ENCODE measurements at places on chromosomes 4 and X.

- peak; percentile 73 for DNase-seq
Observed at GRCh38 chr4:7843831-7844593, 95.6 kb downstream of the AFAP1 start.

DNA sequence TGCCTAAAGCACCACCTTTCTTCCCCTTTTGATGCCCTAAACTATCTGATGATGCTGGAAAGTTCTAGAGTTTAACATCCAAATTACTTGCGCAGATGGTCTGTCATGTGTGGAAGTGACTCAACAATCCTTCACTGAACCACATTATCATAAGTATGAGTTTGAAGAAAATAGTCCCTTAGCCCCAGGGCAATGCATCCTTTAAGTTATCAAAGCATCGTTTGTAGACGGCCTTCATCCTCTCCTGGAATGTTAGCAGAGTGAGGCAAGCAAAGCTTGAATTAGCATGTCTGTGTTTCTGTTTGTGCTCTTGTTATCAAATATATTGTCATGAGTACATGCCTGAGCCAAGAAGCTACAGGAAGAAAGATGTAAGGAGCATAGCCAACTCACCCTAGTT is 570.9 kb downstream of the MID1IP1 start:
- no peak for DNase-seq

GRCh38 chr4:76435528-76436319 is 695 bp downstream of the SHROOM3 start:
- DNase-seq: no peak

GRCh38 chr4:21211846-21212245 is 511.6 kb downstream of the PACRGL start:
- no peak for DNase-seq

GRCh38 chr4:112823156-112823555 is 186.2 kb downstream of the LARP7 start:
- DNase-seq: no peak

- DNase-seq: no peak
Observed at GRCh38 chr4:65437102-65437501, 233.2 kb downstream of the EPHA5 start.

DNA sequence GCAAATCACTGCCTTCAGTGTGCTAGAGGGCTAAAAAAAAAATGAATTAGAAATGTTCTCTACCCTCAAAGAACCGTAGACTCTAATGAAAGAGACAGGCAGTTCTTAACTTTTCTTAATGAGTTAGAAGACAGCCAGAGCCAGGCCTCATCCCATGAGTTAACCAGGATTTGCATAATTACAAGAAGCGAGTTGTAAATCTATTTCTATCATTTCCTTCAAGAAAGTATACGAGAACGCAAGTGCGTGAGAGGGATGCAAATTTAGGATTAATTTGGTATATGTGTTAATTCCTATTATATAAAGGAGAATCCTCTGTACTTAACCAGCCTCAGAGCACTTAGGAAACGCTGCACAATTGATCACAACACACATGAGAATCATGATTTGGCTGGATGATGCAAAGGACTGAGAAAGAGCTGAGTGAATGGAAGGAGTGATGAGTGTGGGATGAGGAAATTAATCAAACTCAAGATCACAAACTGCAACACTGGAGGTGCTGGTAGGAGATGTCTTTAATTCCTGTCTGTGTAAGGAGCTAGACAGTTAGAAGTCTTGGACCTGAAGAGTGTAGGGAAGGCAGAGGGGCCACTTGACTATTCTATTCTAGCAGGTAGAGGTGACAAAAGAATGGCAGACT is 157.2 kb downstream of the ATP10D start:
- no peak for DNase-seq

GRCh38 chr4:35604724-35605123 is 639.6 kb downstream of the ARAP2 start:
- DNase-seq: no peak

DNA sequence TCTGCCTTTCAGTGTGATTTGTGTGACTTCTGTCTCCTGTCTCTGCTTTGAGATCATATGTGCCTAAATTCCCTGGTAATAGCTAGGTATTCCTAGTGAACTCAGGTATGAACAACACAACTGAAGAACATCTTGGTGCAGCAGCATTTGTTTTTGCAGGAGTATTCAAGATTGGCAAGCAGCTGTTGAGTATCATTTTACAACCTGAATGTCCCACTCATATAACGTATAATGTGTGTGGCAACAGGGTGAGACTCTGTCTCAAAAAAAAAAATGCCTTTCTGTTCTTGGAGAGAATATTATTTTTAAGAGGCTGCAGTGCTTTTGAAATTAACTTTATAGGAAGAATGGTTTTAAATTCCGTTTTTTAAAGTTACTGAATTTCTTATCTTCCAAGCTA is 7.7 kb downstream of the LSM6 start:
- DNase-seq: no peak

DNA sequence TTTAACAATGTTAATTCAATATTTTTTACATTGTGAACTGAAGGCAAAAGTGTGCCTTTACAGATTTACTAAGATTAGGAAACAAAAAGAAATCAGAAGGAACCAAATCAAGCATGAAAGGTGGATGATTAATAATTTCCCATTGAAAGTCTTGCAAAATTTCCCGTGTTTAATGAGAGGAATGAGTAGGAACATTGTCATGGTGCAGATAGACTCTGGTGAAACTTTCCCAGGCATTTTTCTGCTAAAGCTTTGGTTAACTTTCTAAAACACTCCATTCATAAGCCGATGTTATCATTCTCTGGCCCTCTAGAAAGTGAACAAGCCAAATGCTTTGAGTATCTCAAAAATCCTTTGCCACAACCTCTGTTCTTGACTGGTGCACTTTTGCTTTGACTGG is 1522.8 kb upstream of the PABPC4L start:
- no peak for DNase-seq

GRCh38 chrX:105972690-105973386 is 65.7 kb downstream of the SERPINA7 start:
- DNase-seq: no peak

GRCh38 chr4:145524552-145524951 is 42.9 kb downstream of the SMAD1 start:
- DNase-seq: no peak

DNA sequence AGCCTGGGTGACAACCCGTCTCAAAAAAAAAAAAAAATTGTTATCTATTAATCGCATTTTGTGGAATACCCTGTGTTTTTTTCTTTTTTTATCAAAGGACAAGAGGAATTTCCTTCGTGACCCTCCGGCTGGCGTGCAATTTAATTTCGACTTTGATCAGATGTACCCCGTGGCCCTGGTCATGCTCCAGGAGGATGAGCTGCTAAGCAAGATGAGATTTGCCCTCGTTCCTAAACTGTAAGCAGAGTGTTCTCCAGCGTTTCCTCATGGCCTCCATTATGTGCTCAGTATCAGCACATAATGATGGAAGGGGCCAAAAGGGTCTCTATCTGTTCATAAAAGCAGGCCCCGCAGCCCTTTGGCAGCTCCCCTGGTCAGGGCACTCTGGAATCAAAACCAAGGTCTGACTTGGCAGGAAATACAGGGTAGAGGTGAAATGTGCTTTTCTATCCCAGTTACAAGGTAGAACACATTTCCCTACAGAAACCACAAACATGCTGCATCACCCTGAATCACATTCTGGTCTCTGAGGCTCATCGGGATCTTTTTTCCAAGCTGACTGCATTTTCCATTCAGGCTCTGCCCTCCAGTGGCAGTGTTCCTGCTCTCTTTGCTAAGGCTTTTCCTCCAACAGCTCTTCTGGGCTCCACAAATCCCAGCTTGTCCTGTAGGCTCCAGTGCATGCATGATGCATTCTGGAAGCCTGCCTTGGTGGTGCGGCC is 24.4 kb downstream of the SYAP1 start:
- DNase-seq: peak; percentile 40

DNA sequence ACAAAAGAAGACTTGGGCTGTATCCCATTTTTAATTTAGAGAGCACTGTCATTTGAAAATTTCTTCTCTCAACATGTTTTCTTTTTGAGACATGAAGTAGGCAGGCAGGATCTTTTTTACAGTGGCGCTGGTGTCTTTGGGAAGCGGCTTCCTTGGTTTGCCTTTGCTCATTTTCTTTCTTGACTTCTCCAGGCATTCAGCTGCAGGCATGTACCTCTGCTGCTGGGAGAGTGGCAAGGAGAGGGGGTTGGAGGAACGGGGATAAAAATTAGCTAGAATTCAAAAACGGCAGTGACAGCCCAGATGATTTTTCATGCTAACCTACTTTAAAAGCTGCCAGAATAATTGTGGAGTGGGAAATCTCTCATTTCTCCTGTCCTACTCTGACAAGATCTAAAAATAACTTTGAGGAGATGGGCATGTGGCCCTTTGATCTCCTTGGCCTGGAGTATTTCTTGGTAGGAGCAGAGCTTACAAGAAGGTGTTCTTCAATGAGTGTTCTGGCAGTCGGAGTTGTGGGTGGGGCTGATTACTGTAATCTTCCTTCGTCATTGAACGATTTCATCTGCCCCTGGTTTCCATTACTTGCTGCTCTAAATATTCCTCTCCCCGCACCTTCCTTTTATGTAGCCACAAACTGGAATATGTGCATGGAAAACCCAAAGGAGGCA is 54.8 kb downstream of the TBL1X start:
- DNase-seq: peak; percentile 36

- no peak for DNase-seq
Observed at GRCh38 chr4:109429545-109429944, 4.1 kb upstream of the SEC24B start.

- DNase-seq: peak; percentile 2
Observed at GRCh38 chr4:41693629-41694028, 54.9 kb downstream of the PHOX2B start.

- peak; percentile 90 for DNase-seq
Observed at GRCh38 chr4:102439812-102440211, 61.3 kb upstream of the NFKB1 start.

DNA sequence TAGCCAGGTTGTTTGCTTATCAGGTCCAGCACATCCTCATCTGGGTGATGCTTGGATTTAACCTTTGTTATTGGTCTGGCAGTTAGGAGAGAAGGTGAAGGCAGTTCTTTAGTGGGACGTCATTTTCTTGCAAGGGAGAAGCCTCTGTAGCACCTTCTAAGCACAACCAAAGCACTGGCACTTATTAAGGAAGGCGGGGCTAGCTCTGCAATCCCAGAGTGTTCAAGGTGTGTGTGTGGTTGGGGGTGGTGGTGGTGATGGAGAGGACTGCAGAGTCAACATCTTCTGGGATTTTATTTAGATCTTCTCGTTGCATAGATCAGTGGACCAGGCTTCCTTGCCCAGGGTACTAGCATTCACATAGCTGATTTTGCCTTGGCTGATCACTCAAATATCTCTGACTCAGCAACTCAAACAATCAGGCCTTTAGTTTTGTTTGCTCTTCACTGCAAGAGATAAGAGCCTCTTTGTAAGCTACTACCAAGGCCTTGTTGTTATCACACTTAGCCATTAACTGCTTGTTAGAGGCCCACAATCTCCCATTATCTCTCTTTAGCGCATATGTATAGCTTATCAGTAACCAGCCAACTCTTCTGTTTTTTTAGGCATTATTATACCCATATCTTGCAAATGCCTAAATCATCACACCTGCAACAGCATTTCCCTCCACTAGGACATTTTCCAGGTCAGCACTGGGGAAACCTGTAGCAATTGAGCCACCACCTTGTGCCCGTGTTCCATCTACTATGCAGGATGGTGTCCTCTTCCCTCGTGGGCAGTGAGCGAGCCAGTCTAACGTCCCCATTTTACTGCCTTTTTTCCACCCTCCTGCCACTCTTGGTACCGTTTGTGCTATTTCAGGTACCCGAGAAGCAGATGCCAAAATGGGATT is 36.5 kb upstream of the LINC00632 start:
- DNase-seq: no peak

GRCh38 chr4:139745111-139745639 is 79.6 kb downstream of the MGST2 start:
- no peak for DNase-seq

- DNase-seq: no peak
Observed at GRCh38 chr4:102807345-102807744, 20.0 kb downstream of the UBE2D3 start.

DNA sequence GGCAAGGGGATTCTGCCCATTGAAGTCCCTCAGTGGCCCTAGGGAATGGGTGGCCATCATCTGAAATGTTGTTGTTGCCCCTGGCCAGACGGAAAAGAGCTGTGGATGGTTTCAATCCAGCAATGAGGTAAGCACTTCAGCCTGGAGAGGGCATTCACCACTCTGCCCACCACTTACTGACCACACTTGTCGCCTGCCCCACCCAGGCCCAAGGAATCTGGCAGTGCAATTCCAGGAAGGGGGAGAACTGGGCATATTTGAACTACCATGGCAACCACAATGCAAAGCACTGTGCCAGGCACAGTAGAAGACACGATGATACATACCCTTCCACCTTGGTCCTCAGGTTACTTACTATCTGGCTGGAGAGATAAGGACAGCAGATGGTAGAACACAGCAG is 161.6 kb downstream of the PDGFRA start:
- no peak for DNase-seq

DNA sequence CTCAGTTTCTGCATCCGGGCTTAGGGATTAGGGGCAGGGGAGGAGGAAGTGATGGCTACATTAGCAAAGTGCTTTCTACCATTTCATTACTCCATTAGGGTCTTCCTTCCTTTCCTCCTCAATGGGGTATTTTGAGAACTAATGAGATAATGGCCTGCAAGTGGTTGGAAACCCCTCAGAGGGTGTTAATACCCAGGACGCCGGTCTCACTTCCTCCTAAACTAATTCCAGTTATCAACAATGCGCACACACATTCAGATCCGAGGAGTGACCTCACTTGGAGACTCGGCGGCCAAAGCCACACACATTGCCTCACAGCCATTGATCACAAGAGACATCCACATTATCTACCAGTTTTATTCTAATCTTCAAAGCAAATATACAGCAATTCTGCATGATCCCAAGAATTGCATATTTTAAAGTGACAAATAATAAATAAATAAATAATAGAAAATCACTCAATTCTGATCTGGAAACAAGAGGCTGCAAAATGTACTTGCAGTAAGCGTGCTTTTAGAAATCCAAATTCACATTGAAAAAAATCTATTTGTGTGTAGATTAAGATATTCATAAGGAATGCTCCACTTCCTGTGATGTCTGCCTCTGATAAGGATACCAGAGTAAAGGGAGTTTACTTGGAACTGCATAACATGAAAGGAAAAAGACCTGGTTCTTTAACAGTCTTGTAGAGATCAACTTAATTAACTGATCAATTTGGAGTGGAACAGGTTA is 329.1 kb downstream of the FBXW7 start:
- DNase-seq: no peak

GRCh38 chr4:114980932-114981708 is 132.3 kb downstream of the NDST4 start:
- DNase-seq: peak; percentile 14

GRCh38 chr4:37664696-37665095 is 21.5 kb downstream of the RELL1 start:
- no peak for DNase-seq

DNA sequence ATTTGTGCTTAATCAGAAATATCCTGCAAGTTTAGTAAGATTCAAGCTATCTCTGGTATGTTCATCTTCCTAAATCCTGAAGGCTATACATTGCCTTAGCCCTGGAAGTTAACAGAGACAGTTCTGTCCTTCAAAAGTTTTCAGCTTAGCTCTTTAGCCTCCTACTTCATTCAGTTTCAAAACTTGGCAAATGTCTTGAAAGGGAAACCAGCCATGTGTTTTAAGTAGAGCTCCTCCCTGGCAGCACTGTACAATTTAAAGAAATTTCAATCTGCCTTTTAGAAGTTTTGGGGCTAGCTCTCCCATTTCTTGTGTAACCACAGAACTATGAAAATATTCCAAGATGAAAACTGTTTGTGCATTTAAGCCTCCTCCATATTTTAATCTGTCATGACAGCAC is 47.0 kb downstream of the FANCB start:
- DNase-seq: peak; percentile 3

Measured in fibroblast of gingiva (primary cell).